ENCODE measurements at places on chromosomes 12 and 14. TPM values are rescaled to one million over a fixed set of nuclear protein-coding genes. Genes with fewer than 3 reads are reported as not detected.

DNA sequence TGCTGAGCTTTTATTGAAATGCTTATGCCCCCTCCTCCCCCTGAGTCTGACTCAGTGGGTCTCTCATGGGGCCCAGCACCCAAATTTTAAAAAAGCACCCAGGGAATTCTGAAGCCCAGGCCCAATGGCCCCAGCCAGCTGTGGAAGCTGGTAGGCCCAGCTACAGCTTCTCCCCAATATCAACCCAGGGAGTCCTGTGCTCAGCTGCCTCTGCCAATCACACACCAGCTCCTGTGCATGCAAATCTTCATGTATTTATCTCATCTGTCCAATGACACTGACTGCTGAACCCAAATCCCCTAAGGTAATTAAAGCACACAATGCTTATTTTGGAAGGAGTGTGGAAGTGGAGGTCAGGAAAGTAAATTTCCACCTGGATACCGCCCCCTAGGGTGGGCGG lies 76.3 kb downstream of the CCDC88C start:
- no peak for DNase-seq
- no peak overlapping the region for H3K4me3 ChIP-seq
- peaks cover 43% of the 10 kb centered on the region for H3K27me3 ChIP-seq
- H3K4me1 ChIP-seq, result peaks cover 11% of the 10 kb centered on the region

DNA sequence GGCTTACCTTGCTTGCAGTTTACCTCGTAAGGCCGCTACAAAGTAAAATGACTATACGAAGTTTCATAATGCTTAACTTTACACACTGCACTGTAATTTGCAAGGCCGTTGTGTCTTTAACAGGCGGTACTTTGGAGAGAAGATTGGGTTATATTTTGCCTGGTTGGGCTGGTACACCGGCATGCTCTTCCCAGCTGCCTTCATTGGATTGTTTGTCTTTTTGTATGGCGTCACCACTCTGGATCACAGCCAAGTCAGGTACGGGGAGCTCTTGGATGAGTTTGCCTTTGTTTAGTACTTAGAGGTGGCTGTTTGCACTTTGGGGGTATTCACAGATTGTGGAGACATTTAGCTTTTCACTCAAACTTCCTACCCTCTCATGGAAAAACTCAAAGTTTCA lies 167.8 kb downstream of the SLC5A8 start:
- no peaks in the 10 kb centered on the region for H3K36me3 ChIP-seq
- H3K4me1 ChIP-seq, result peaks cover 16% of the 10 kb centered on the region
- no peak overlapping the region for H3K4me3 ChIP-seq
- DNase-seq, result no peak
- H3K27me3 ChIP-seq, result no peaks in the 10 kb centered on the region

GRCh38 chr12:42977451-42978230 lies 388.1 kb upstream of the PRICKLE1 start:
- H3K27ac ChIP-seq, result no peak overlapping the region
- peaks cover 12% of the 10 kb centered on the region for H3K4me1 ChIP-seq
- no peak for DNase-seq
- no peaks in the 10 kb centered on the region for H3K27me3 ChIP-seq
- no peaks in the 10 kb centered on the region for H3K36me3 ChIP-seq
- no peak overlapping the region for H3K4me3 ChIP-seq

GRCh38 chr12:118741194-118741593 lies 240.1 kb upstream of the SRRM4 start:
- H3K4me1 ChIP-seq, result no peaks in the 10 kb centered on the region

Gene KRT82
- not detected for total RNA-seq

Gene SYT1
- 0.66 TPM for total RNA-seq

DNA sequence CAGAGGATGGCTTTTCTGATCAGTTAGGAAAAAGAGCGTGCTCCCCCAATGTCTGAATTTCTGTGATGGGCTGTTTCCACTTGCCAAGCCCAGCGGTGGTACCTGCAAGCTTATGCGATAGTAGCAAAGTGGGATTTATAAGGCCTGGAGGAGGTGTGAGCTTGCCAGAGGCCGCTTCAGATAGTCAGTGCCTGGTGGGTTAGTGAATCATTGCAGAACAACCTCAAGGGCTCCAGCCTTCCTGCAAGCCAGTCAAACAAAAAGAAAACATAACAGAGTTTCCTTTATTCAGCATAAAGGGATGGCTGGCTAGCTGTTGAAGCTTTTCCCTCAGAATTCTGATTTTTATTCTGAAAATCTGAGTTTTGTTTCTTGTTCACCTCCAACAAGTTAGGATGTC lies 7.6 kb upstream of the BMP4 start:
- H3K27me3 ChIP-seq, result peaks cover 54% of the 10 kb centered on the region
- H3K27ac ChIP-seq, result no peak overlapping the region
- no peak overlapping the region for H3K4me3 ChIP-seq
- H3K4me1 ChIP-seq, result no peaks in the 10 kb centered on the region

DNA sequence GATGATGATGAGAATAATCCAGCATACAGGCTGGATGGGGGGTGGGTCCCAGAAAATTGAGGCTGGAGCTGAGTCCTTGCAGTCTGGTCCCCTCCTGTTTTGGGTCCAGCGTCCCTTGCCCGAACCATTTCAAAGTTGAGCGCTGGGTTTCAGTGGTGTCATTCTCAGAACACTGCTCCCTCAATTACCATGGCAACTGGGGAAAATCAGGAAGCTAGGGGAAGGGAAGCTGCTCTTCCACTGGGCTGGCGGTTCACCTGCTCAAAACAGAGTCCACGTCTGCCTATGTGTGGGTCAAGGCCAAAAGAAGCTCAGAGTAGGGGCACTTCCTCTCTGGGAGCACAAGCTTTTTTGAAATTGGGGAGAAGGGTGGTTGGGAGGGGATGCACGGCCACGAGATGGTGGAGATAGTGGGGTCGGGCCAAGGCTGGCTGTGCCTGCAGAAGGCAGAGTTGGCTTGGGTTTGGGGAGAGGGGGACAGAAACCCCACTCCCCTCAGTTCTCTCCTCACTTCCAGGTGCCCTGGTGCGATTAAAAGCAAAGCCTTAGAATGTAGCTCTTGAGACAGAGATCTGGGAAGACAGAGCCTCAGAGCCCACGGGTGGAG lies 1.7 kb upstream of the NOS1 start:
- H3K4me1 ChIP-seq, result no peaks in the 10 kb centered on the region
- H3K27me3 ChIP-seq, result peaks cover 87% of the 10 kb centered on the region
- H3K4me3 ChIP-seq, result no peak overlapping the region
- no peak overlapping the region for H3K27ac ChIP-seq
- no peaks in the 10 kb centered on the region for H3K36me3 ChIP-seq
- DNase-seq, result no peak

DNA sequence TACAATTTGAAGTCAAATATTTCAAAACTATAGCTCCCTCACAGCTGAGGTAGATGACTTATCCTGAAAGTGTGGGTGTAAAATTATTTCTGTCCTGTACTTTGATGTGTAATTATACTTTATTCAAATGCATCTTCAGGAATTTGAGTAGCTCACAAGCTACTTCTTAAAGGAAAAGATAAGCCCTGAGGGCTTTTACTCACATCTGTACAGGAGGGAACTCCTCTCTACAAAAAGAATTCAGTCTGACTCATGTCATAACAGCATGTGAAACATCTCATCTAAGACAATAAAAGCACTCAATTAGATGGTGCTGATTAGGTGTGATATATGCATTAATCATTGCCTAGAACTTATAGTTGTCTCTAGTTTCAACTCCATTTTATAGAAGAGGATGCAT lies 452.0 kb downstream of the PRKD1 start:
- no peaks in the 10 kb centered on the region for H3K27me3 ChIP-seq
- H3K36me3 ChIP-seq, result no peaks in the 10 kb centered on the region
- H3K4me1 ChIP-seq, result no peaks in the 10 kb centered on the region
- DNase-seq, result no peak
- no peak overlapping the region for H3K4me3 ChIP-seq

GRCh38 chr14:74610199-74610865 lies 1.7 kb downstream of the LTBP2 start:
- no peaks in the 10 kb centered on the region for H3K36me3 ChIP-seq
- peaks cover 31% of the 10 kb centered on the region for H3K27me3 ChIP-seq
- H3K27ac ChIP-seq, result no peak overlapping the region

DNA sequence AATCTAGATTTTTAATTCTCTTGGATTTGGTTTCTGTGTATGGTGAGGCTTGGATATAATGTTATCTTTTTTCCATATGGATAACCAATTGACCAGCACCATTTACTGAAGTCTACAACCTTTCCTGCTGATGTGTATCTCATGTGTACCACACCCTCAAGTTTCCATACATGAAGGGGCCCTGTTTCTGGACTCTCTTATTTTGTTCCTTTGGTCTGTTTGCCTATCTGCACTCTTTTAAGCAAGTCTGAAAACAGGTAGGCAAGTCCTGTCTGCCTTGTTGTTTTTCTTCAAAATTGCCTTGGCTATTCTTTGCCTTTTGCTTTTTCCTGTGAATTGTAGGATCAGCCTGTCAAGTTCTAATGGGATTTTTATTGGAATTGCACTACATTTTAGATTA lies 44.6 kb downstream of the MAX start:
- no peaks in the 10 kb centered on the region for H3K4me1 ChIP-seq
- no peak for DNase-seq
- H3K36me3 ChIP-seq, result peaks cover 13% of the 10 kb centered on the region
- H3K27me3 ChIP-seq, result no peaks in the 10 kb centered on the region
- no peak overlapping the region for H3K27ac ChIP-seq

DNA sequence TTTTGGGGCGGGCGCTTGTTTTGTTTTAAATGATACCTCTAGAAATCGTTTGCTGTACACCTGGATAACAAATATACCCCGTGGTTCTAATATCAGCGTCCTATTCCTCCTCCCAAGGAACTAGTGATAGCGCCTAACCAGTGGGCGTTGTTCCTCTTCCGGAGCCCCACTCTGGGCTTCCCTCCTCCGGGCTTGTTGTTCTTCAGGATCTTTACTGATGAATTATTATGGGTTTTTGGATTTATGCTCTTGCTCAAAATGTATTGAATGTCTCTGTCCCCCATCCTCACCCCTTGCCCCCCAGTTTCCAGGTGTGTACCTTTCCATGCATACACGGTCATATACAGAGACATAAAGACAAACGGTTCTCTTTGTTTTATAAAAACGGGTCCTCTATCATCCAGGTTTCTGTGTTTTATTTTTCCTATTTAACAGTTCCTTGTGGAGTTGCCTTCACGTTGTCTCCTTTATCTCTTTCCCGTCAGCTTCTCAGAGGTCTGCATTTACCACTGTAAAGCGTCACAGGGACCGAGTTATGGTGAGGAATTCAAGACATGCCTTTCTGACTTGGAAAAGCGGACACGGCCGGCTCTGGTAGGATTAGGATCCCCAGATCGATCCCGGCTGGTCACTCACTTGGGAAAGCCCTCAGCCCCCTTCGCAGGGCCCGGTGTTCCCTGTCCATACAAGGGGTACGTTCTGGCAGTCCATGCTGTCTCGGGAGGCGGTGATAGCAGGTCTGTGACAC lies 655 bp upstream of the PLEKHG3 start:
- peak overlapping the region; percentile 67 for H3K4me3 ChIP-seq
- no peaks in the 10 kb centered on the region for H3K36me3 ChIP-seq
- H3K27me3 ChIP-seq, result no peaks in the 10 kb centered on the region
- DNase-seq, result peak; percentile 46
- H3K4me1 ChIP-seq, result peaks cover 50% of the 10 kb centered on the region

GRCh38 chr12:10212739-10213131 lies at the start of gene GABARAPL1:
GABARAPL1 (plus strand) TSS chr12:10212877; CDS start chr12:10213130, 253 bp downstream.
- DNase-seq, result peak; percentile 78
- peak within 1 kb of the TSS; percentile 78 for H3K4me3 ChIP-seq
- no peaks in the 10 kb centered on the region for H3K36me3 ChIP-seq

GRCh38 chr12:124475295-124476010 lies 92.0 kb downstream of the NCOR2 start:
- H3K27ac ChIP-seq, result no peak overlapping the region
- H3K4me1 ChIP-seq, result no peaks in the 10 kb centered on the region
- H3K27me3 ChIP-seq, result no peaks in the 10 kb centered on the region
- peaks cover 18% of the 10 kb centered on the region for H3K36me3 ChIP-seq
- H3K4me3 ChIP-seq, result no peak overlapping the region

DNA sequence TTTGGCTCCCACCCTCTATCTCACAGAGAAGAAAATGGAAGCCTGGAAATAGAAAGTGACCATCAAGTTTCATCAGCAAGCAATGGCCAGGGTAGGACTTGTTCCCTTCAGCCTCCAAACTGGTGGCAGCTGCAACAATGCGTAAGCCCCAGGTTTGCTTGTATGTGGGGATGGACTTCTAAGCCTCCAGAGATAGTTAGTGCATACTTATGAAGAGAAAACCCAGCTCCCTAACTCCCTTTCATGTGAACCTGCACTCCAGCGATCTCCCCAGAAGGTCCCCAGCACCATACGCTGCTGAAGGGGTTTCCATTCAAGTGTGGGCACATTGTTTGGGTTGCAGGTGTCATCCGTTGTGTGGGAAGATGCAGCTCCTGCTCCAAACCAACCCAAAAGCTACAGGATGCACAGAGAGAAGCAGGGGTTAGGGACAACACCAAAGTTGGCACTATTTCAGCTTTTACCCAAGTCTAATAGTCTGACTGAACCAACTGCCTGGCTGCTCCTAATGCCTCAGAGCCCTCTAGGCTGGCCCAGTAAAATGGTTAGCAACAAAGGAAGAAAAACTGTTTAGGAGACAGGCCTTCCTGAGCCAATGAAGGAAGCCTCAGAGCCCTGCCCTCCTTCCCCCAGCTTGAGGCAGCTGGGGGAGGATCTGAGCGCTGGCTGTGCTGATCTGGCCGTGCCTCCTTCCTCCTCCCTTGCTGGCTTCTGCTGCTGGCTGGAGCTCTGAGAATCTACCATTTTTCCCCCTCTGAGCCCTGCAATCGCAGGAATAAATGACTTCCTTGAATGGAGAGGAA lies 12.3 kb downstream of the ZFP36L1 start:
- H3K4me3 ChIP-seq, result no peak overlapping the region
- peak; percentile 89 for DNase-seq
- H3K27ac ChIP-seq, result peak overlapping the region; percentile 34
- peaks cover 29% of the 10 kb centered on the region for H3K4me1 ChIP-seq
- no peaks in the 10 kb centered on the region for H3K27me3 ChIP-seq
- H3K36me3 ChIP-seq, result no peaks in the 10 kb centered on the region

DNA sequence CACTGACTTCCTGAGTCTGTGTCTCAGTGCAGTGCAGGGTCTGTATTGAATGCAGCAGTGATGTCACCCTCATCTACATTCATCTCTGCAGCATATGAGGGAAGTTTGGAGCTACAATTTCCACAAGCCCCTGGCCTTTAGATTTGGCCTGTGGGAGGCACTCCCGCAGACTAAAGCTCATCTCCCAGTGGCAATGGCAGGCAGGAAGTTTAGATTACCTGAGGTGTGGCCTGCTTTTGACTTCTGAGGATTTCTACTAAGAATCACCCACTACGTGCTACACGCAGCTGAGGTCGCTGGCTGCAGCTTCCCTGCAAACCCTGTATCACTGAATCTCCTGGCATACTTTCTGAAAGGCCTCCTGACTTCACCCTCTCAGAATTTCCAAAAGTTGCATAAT lies 202.2 kb upstream of the PRKD1 start:
- H3K4me3 ChIP-seq, result no peak overlapping the region
- no peaks in the 10 kb centered on the region for H3K4me1 ChIP-seq
- peak; percentile 10 for DNase-seq
- H3K27ac ChIP-seq, result no peak overlapping the region
- H3K27me3 ChIP-seq, result no peaks in the 10 kb centered on the region

- DNase-seq, result peak; percentile 25
- H3K36me3 ChIP-seq, result no peaks in the 10 kb centered on the region
- no peaks in the 10 kb centered on the region for H3K27me3 ChIP-seq
- no peaks in the 10 kb centered on the region for H3K4me1 ChIP-seq
Measured at GRCh38 chr12:64551676-64552075, 58.6 kb upstream of the RASSF3 start.

- no peak overlapping the region for H3K27ac ChIP-seq
- peak; percentile 98 for DNase-seq
- no peak overlapping the region for H3K4me3 ChIP-seq
- H3K4me1 ChIP-seq, result peaks cover 14% of the 10 kb centered on the region
Measured at GRCh38 chr12:94172973-94173372, 24.6 kb downstream of the PLXNC1 start.

Measured in cardiac muscle cell (in vitro differentiated cells and primary cell).